EH (cell line): ENCODE measurements at places on chromosomes 5 and 9.

DNA sequence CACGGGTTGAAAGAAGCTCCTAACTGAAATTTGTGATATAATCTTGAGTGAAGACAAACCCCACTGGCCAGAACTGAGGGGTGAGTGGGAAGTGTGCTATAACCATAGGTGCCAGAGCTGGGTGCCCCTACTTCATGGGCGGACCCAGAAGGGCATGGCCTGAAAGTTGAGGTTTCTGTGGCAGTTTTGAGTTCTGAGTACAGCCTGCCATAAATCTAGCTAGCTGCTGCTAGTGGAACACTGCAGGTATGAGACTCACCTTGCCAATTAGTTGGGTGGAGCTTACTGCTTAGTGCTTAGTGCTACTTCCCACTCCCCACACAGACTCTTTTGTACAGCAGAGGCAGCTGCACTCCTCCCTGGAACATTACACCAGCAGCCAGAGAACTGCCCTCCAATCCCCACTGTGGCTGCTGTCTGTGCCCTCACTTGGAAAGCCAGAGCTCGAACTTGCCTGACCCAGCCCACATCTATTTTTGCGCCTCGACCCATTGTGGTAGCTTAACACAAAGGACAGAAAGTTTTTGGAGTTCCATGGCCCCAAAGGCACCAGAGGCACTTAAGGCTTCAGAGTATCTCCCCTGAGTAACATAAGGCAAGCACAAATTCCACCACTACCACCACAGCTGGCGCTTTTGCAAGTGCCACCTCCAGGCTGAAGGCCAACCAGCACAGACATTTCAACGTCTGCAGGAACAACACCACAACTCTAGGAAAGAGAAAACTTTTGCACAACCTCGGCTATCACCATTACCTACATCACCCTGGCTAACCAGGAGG, 27.1 kb upstream of the PTGER4 start:
- DNase-seq, result no peak

DNA sequence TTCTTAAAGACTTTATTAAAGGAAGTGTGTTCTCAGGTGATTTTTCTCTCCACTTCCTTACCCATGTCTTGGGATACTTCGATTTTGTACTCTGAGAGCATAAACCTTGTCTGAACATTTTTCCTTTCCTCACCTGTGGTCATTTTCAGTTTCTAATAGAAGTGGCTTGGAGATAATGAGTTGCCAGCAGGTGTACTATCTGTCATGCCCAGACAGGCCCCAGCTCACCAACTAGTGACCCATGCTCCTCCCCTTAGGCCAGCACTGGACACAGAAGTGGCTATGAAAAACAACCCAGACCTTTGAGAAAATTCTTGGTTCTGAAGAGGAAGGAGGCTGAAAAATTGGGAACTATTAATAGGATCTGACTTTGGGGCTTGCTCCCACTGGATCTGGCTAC, 49.2 kb upstream of the SMIM32 start:
- no peak for DNase-seq

DNA sequence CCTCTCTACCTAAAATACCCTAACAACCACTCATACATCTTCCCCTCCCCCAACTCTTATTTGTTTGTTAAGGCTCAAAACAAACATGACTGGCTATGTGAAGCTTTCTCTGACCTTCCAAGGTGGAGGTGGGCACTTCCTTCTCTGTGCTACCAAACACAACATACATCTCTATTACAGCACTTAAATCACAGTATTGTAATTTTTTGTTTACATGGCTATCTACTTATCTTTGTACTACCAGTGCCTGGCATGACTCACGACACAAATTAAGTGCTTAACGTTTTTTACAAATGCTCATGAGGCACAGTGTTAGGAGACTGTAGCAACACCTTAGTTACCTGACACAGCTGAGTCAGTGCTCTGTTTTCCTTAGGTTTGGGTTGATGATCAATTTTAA, 18.6 kb downstream of the HOMER1 start:
- no peak for DNase-seq

DNA sequence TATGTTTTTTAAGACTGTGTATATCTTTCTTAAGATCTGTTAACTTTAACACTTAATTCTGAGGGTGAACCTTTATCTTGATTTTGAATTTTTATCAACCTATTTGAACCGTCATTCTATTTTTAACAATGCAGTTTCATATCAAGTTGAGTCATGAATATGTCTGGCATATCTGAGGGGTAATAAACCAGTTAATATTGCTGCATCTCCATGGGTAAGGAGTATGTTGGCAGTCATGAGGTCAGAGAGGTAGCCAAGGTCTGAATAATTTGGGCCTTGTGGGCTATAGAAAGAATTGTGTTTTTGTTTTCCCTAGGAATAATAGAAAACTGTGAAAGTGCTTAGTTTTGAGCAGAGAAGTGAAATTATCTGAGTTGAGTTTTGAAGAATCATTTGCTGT, 419.0 kb downstream of the PLK2 start:
- DNase-seq, result no peak

DNA sequence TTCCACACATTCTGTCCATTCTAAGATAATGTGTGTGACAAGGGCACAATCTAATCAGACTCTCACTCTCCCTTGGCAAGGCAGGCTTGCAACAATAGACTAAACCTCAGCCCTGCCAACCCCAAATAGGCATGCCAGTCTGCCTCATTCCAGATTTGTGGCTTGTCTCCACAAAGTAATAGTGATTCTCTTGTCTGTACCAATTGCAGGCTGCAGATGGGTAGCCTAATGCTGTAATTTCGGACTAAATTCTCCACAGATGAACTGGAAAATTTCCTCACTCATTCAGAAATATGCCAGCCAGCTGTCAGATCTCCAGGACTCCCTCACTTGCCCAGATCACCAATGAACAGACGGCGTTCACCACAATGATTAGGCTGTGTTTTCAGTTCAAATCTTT, 413.6 kb downstream of the ELAVL2 start:
- DNase-seq, result no peak

DNA sequence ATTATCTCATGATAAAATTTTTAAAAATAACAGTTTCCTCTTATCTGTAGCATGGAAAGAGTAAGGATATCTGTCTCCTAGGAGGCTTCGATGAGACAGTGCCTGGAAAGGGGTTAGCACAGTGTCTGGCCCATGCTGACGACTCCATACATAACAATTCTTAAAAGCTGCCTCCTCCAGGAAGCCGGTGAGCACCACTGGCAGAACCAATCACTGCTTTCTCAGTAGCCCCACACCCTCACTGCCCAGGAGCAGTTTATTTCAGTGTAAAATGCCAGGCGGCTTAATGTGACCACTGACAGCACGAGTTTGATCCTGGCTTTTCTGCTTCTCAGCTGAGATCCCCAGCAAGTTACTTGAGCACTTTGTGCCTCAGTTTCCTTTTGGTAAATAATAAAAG, 1.2 kb upstream of the NIPAL4 start:
- no peak for DNase-seq

DNA sequence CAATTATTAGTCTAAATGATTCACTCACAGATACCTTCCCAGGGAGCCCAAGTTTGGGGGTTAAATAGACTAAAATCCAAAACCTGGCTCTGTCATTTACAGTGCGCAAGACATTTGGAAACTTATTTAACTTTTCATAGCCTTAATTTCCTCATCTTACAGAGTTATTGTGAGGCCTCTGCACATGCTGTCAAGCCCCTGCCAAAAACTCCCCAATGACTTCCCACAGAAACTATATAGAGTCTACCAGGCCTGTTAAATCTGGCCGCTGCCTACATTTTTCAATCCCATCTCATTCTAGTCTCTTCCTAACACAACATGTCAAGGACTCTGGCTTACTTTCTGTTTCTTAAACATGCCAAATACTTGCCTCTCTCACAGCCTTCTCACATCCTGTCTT, 412.5 kb downstream of the ELAVL2 start:
- DNase-seq, result no peak

DNA sequence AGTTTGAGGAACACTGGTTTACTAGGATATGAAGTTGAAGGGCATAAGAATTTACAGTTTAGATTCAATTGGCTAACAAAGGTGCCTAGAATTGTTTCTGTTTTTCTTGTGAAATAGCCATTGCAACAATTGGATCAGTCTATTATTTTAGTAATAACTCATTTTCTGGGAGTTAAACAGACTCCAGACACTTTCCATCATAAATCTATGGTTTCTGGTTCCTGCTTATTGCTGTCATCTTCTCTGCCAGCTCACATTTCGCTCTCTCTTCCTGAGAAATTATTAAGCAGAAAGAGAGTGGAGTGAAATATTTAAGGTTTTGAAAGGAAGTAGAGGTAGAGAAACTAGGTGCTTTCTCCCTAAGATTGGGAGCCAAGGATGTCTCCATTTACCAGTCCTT, 165.1 kb upstream of the PRR16 start:
- no peak for DNase-seq

- no peak for DNase-seq
Measured at GRCh38 chr5:123245689-123246088, 156.6 kb downstream of the PRDM6 start.

- no peak for DNase-seq
Measured at GRCh38 chr9:93620041-93620506, 43.7 kb downstream of the PHF2 start.
